Left hindlimb (tissue), 1 donor: ENCODE measurements at places on chromosomes 12 and 14.

- no peak for DNase-seq
Observed at GRCh38 chr12:122560138-122560537, 33.1 kb downstream of the KNTC1 start.

DNA sequence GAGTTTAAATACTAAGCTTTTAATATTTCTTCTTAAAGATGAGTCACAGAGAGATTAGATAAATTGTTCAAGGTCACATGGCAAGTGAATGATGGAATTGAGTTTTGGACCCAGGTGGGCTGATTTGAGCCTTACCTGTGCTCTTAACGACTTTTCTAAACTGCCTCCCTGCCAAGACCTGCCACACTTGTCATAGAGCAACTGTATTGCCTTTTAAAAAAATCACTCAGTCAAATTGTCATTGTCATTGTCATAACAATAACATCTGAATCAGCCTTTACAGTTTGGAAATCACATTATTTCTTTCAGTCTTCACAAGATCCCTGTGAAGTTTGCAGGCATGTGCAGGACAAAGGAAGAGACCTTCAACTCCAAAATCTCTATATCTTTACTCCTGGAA lies 25.7 kb downstream of the SLC4A8 start:
- DNase-seq: no peak

GRCh38 chr12:119241580-119242169 lies 62.9 kb downstream of the HSPB8 start:
- no peak for DNase-seq

- DNase-seq: no peak
Observed at GRCh38 chr12:86710109-86710508, 453.9 kb upstream of the MGAT4C start.
